ENCODE measurements at places on chromosomes 2 and 18.

GRCh38 chr2:24818721-24819167 lies 25.5 kb downstream of the CENPO start:
- DNase-seq: no peak

DNA sequence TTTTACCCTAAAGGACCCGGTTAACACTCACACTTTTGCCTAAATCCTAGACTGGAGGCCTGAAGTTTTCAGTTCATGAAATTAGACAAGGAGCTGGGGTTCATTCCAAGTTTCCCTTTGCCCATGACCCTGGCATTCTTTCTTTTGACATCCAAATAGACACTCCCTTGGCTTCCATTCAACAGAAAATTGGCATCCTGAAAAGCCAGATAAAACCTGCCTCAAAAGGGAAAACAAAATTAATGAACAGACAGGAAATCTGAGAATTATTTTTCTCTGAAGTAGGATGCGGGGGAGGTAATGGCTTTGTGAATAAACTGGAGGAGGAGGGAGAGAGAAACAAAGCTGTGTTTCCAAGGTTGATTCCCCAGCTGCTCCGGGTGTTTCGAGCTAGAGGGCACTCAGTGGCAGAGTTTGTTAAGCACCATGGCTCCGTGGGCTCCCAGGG lies 41.0 kb downstream of the SPP2 start:
- DNase-seq: no peak

- DNase-seq: no peak
Observed at GRCh38 chr2:115036818-115037217, 594.4 kb downstream of the DPP10 start.

- DNase-seq: no peak
Observed at GRCh38 chr2:181741756-181742155, 61.4 kb upstream of the NEUROD1 start.

- DNase-seq: no peak
Observed at GRCh38 chr2:7740114-7740513, 822.9 kb downstream of the RNF144A start.

DNA sequence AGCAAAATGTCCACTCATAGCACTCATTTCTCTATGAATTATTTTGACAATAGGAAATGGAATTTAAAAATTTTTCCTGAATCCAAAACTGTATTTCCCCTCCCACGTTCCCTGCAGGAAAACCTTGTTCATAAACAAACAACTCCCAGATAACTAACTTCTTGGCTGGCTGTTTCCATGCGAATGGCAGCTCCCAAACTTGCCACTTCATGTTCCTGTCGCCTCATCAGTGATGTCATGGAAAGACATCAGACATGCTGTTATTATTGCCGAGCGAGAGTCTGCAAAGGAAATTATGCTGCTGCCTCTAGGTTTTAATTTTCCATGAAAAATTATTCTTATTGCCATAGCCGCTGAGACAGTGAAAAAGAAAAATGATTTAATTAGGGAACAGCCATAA lies 117.0 kb upstream of the RIOK3 start:
- DNase-seq: no peak

DNA sequence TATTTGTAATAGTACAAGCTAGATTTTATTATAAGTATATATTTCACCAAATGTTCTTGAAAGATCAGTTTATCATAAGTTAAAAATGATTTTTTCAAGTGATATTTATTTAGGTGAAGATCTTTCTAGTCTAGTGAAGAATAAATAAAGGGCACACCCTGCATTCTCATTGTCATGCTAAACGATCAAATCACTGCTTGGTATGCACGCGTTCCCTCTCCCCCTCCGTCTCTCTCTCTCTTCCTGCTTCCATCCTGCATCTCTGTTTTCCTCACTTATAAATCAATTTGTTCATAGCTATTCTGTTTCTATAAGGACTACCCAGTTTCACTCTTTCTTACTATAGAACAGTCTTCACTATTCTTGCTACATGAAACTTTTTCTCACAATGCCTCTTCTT lies 1067.4 kb downstream of the LRP1B start:
- DNase-seq: no peak

DNA sequence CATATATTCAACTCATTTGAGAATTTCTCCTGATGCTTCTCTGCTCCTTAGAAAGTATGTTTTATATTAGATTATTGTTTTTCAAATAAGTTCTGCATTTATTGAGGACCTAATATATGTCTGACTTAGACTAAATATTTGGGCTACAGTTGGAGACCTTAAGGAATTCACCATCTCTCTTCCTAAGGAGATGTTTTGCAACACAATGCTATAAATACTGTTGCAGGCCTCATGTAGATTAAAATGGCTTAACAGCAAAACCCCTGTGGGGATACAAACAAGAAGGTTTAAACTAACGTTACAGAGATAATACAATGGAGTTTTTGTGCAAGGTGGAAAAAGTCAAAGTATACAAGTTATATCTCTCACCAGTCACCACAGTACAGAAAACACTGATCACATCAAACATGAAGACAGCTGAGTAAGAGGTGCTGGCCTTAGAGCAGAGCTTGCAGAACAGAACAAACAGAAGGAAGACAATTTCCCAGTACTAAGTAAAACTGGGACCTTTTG lies 20.1 kb upstream of the BMPR2 start:
- DNase-seq: no peak

- DNase-seq: no peak
Observed at GRCh38 chr2:62672601-62673000, 32.9 kb upstream of the EHBP1 start.

All from SHP77 (cell line).